ENCODE measurements at places on chromosomes 5 and 9.

DNA sequence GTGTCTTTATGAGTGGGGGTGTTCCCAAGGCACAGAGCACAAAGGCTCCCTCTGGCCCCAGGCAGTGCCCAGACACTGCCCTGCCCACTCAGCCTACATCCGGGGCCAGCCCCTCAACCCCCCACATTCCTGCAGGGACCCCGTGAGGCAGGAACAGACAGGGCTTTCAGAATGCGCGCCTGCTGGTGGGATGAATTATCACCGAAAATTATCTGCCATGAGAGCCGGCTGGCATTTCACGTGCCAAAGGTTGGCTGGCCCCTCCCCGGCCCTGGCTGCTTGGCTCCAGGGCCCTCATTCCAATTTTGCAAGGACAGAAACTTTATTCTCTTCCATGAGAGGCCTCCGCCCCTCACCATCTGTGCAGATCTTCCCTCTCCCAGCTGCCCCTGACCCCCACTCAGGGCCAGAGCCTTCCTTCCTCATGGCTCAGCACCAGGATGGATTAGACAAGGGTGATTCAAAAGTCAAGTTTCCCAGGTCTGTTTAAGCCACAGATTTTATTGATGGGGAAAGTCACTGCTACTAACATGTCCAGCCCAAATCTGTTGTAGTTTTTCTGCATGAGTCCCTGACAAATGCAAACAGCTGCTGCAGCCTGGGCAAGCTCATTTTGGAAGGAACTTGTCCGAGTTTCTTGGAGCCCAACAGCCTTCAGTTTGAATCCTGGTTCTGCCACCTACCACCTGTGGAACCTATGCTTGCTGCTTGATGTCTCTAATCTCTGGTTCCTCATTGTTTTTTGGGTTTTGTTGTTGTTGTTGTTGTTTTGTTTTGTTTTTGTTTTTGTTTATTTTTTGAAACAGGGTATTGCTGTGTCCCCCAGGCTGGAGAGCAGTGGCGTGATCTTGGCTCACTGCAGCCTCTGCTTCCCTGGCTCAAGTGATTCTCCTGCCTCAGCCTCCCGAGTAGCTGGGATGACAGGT, 32.3 kb upstream of the WDR38 start:
- DNase-seq: no peak

DNA sequence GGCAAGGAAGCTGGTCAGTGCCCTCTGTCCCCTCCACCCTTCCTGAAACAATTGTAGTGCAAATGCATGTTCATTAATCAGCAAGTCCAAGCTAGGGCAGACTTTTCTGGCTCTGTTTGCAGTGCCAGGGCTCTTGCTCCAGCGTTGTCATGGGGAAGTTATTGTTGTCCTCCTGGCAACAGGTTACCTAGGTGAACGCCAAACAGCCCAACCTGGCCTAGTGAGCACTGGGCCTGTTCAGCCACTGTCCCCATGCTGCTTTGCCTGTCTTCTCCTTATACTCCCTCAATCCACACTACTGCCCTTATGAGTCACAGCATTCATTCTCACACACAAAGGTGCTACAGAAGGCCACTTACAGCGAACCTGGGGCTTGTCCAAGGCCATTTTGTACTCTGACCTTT, 34.5 kb upstream of the GLIS3 start:
- DNase-seq: no peak

DNA sequence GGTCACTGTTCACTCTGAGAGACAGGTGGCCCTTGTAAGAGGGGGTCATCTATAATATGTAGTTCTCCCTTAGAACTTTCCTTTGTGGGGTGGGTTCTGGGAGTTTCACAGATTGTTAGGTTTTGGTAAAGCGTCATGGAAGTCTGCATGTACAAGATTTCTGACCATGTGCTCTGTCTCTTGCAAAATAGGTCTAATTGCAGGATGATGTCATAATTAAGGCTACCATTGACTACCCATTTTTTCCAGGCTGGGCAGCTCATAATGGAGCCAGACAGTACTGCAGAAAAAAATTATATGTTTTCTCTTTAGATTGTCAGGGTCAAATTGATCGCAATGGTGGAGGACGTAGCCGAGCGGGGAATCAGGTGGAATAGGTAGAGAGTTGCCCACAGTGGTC, 3.7 kb upstream of the GM2A start:
- no peak for DNase-seq

GRCh38 chr5:52743012-52743411, 44.7 kb upstream of the ITGA1 start:
- no peak for DNase-seq

GRCh38 chr5:115641948-115642347, 16.1 kb upstream of the TMED7 start:
- no peak for DNase-seq

GRCh38 chr5:10069637-10070313, 179.9 kb downstream of the ATPSCKMT start:
- DNase-seq: no peak

GRCh38 chr9:111621895-111622480, 9.1 kb upstream of the DNAJC25 start:
- peak; percentile 44 for DNase-seq

DNA sequence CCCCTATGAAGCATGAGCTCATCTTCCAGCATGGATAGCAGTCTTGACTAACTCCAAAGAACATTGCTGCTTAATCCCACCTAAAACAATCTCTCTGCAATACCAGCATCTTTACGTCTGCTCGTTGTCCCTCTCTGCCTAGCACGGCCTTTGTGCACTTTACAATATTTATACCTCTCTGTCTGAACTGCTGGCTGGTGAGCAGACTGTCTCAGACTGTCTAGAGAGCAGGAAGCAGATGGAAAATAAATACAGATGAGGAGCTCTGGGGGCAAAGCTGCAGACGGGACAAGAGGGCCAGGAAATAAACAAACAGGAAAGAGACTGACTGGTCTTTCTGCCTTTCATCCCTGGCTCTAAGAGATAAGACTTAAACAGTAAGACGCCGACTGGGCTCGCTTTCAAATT, 224.8 kb downstream of the ENC1 start:
- no peak for DNase-seq

DNA sequence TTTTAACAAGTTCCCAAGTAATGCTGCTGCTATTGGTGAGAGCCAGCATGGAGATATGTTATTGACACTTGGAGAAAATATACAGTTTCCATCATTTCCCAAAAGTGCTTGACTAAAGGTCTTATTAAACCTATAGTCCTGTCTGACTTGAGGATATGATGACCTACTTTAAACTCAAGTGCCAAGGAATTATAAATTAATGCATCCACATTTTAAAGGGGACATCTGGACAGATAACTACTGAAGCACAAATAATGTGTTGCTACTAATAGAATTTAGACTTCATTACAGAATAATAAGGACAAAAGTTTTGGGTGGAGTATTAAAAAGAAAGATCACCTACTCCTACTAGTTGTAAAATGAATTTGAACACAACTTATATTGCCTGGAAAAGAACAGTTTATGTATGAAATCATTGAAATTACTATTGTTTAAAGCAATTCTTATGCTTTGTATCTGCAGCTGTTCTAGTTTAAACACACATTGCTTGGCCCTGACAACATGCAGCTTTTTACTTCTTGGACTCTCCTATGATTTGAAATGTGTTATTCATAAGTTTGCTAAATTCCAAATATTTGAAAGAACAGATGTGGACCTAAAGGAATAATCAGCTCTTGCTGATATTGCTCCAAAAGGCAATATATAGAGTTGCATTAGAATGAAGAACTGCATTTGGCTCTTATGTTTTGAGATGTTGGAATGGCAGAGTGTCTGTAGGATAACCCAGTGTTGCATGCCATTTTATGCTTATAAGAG, 73.4 kb downstream of the SGCD start:
- no peak for DNase-seq

- peak; percentile 95 for DNase-seq
Measured at GRCh38 chr5:172361566-172362238, 78.1 kb upstream of the UBTD2 start.

DNA sequence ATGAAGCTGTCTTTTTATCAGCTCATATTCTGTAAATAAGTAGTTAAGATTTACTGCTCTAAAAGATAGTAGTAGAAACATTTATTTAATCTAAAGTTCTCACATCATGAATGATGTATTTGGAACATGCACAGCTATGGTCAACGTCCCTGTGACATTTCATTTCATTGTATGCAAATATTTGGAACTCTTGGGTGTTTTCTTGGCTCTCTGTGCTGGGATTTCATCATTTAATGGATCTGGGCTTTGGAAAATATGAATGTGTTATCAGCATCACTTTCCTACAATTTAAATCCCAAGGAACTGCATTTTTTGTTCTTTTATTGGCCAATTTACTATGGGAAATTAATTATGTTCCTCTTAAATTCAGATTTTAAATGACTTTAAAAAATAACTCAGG, 462.9 kb downstream of the SEMA5A start:
- DNase-seq: no peak

- no peak for DNase-seq
Measured at GRCh38 chr5:21125238-21125983, 1137.4 kb upstream of the CDH18 start.

All from suppressor macrophage (primary cell).